ENCODE measurements at places on chromosomes 2 and 18.
A peak's percentile ranks its signal among the peaks of the same experiment; 100 is the strongest.

DNA sequence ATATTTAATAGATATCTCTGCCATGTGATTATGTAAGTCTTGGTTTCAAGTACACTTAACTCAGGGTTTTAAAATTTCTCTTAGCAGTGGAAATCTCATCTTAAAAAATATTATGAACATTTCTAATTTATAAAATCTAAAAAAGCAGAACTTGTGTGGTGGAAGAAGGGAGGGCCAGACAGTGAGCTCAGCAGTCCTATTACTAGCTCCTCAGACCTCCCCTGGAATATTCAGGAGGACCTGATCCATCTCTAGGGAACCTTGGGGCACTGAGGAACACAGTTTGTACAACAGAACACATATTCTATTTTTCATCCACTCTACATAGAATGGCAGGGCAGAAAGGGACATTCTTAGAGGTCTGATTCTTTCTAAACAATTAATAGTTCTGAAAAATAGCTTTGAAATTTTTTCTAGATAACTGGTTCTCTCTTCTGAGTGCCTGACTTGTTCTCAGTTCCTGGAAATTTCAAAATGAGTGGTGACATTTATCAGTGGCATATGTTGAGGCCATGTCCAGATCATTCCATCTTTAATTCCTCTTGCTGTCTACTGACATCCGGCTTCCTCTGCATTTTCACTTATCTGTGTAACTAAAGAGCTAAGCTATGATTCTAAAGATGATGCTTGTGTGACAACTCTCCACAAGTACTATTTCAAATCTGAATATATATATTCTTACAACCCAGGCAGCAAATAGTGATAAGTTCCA, 8.2 kb upstream of the MAP4K4 start:
- peaks cover 4% of the 10 kb centered on the region for H3K4me1 ChIP-seq
- no peaks in the 10 kb centered on the region for H3K27me3 ChIP-seq
- H3K27ac ChIP-seq = no peak overlapping the region
- H3K36me3 ChIP-seq = no peaks in the 10 kb centered on the region
- no peak overlapping the region for H3K4me3 ChIP-seq

GRCh38 chr2:169106563-169107545, 37.5 kb downstream of the DHRS9 start:
- no peaks in the 10 kb centered on the region for H3K36me3 ChIP-seq
- no peaks in the 10 kb centered on the region for H3K27me3 ChIP-seq
- no peak for DNase-seq
- no peak overlapping the region for H3K27ac ChIP-seq
- H3K4me1 ChIP-seq = peaks cover 46% of the 10 kb centered on the region

GRCh38 chr18:11859903-11860407, 8.7 kb downstream of the CHMP1B start:
- H3K4me3 ChIP-seq = no peak overlapping the region
- H3K27ac ChIP-seq = no peak overlapping the region
- no peaks in the 10 kb centered on the region for H3K36me3 ChIP-seq
- no peaks in the 10 kb centered on the region for H3K4me1 ChIP-seq

DNA sequence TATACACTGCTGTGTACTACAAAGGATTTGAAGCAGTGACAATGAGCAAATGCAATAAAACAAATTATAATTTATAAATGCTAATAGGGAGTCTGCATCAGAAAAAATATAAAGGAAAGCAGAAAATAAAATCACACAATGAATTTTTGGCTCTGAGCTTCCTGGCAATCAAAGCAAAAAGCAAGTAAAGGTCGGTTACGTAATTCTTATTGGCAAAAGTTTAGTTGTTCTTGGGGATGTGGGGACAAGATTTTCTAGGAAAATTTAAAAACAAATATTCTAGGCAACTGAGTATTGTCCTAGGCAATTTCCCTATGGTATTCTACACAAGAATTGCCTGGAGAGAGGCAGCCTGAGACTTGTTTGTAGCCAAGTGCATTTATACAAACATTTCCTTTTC, 1.8 kb downstream of the ORC2 start:
- H3K4me1 ChIP-seq = peaks cover 15% of the 10 kb centered on the region
- H3K27me3 ChIP-seq = no peaks in the 10 kb centered on the region
- H3K36me3 ChIP-seq = peaks cover 12% of the 10 kb centered on the region
- no peak overlapping the region for H3K27ac ChIP-seq
- no peak for DNase-seq

GRCh38 chr2:123840574-123840973, 184.5 kb upstream of the CNTNAP5 start:
- no peaks in the 10 kb centered on the region for H3K4me1 ChIP-seq
- no peaks in the 10 kb centered on the region for H3K36me3 ChIP-seq
- no peak overlapping the region for H3K4me3 ChIP-seq
- no peak for DNase-seq
- no peaks in the 10 kb centered on the region for H3K27me3 ChIP-seq

DNA sequence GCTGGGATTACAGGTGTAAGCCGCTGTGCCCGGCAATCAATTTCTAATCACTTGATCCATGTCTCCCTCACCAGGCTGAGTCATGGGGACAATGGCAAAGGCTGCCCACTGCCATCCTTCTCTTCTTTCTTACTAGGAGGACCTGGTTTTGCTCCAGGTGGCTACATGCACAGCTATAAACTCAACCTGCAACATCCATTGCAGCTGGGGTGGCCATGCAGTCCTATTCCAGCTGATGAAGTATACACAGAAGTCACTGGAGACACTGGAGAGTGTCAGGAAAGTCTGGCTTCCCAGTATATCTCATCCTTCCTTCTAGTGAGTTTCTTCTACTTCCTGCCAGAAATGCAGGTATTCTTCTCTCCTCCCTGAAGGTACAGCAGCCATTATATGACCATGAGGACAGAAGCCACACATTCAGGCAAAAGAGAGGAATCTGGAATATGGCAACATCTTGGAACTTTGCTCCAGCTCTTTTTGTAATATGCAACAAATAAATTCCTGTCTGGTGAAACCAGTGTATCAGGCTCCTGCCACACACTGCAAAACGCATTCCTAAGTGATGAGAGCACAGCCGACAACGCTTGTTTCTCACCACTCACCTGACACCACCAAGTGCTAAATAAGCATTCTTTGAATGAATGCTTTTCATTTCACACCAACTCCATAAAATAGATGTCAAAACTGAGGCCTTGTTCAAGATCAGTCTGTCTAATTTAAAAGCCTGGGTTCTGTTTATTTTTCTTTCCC, 32.3 kb downstream of the SCTR start:
- H3K4me3 ChIP-seq = no peak overlapping the region
- no peaks in the 10 kb centered on the region for H3K4me1 ChIP-seq
- H3K27me3 ChIP-seq = no peaks in the 10 kb centered on the region
- no peak overlapping the region for H3K27ac ChIP-seq
- no peaks in the 10 kb centered on the region for H3K36me3 ChIP-seq

- H3K4me3 ChIP-seq = no peak overlapping the region
- peaks cover 10% of the 10 kb centered on the region for H3K4me1 ChIP-seq
- no peak overlapping the region for H3K27ac ChIP-seq
- DNase-seq = no peak
- H3K36me3 ChIP-seq = peaks cover 52% of the 10 kb centered on the region
Measured at GRCh38 chr2:86065512-86065911, 40.2 kb downstream of the POLR1A start.

DNA sequence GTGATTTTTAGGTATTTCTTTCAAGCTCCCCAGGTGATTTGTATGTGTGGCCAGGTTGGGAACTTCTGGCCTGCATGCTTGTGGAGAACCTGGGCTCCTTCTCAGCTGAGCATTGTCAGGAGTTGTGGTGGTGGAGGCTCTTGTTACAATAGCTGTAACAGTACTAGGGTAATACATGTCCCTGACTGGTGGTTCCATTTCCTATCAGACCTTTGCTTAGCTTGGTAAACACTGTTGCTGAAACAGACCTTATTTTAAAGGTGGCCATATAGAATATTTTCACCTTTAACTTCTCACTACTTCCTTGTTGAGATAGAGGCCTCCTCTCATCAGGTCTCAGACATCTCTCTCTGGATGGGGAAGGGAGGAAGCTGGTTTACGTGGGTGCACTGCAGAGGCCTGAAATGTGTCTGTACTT, 79.2 kb downstream of the SETBP1 start:
- no peaks in the 10 kb centered on the region for H3K27me3 ChIP-seq
- no peak for DNase-seq
- H3K27ac ChIP-seq = no peak overlapping the region
- no peaks in the 10 kb centered on the region for H3K36me3 ChIP-seq
- no peak overlapping the region for H3K4me3 ChIP-seq

GRCh38 chr2:239266779-239267287, 134.0 kb downstream of the HDAC4 start:
- no peaks in the 10 kb centered on the region for H3K36me3 ChIP-seq
- H3K4me3 ChIP-seq = peak overlapping the region; percentile 84
- DNase-seq = no peak
- no peaks in the 10 kb centered on the region for H3K27me3 ChIP-seq

DNA sequence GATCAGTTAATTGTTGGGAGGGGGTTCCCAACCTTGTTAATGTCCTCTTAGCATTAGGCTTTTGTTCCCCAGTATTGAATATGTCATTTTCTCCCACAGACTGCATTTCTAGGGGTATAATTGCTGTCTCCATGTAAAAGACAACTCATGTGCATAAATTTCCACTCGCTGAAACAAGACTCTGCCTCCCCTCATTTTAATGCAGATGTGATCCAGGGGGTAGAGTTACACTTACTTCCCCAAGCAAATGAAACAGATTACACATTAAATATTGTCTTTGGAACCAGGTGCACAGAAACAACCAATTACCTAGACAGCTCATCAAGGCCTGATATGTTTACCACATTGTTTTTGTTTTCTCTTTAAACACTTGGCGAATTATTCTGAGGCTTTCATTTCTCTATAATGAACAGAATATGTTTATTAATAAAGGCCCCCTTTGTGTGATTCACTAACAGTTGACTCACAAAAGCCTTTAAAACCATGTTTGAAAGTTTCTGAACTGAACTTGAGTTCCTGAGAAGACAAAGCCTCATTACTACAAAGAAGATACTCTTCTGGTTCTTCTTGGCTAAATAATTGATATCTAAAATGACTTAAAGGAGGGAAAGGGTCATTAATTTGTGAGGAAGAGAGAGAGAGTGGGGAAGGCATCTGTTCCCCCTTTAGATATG, 15.0 kb upstream of the ACVR1 start:
- no peak overlapping the region for H3K4me3 ChIP-seq
- H3K36me3 ChIP-seq = no peaks in the 10 kb centered on the region
- peaks cover 27% of the 10 kb centered on the region for H3K4me1 ChIP-seq
- DNase-seq = no peak
- H3K27ac ChIP-seq = peak overlapping the region; percentile 25

DNA sequence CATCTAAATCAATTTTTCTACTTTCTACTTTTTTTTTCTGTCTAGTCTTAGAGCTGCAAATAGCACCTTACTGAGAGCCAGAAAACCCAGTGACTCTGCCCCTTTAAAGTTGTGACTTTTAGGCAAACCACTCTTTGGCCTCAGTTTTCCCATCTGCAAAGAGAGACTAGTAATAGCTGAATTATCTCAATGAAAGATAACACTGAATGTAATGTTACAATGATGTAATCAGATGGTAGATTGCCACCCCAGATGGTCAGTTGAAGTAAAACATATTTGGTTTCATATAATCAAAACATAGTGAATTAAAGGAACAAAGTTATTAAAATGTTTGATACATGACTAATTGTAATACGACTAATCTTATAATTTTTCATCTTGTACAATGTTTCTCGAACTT, 5.0 kb upstream of the APCDD1 start:
- no peak overlapping the region for H3K4me3 ChIP-seq
- H3K4me1 ChIP-seq = no peaks in the 10 kb centered on the region
- no peaks in the 10 kb centered on the region for H3K36me3 ChIP-seq
- DNase-seq = no peak
- no peak overlapping the region for H3K27ac ChIP-seq
- no peaks in the 10 kb centered on the region for H3K27me3 ChIP-seq

DNA sequence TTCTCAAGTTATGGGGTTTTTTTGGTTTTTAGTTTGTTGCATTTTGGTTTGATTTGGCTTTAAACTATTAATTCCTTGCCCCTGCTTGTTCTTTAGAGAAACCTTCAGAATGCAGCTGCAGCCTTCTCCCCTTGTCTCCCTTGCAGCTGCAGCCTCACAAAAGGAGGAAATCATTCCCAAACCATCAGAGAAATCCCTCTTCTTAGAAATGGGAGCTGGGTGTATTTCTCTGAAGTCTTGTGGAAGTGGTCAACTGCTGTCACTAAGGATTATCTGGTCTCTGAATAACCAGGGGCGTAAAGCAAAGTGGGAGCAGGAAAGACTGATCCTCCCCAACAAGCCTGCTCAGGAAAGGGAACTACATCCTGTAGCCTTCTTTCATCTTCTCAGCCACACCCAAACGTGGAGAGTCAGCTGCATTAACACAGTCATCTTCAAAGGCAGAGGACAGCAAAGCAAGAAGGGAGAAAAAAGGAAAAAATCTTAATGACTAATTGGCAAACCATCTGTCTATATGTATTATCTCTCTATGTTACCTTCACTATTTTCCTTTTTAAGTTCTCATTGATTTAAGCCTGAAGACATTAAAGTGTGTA, 1834.1 kb upstream of the PIK3C3 start:
- no peaks in the 10 kb centered on the region for H3K27me3 ChIP-seq
- no peak for DNase-seq
- H3K4me3 ChIP-seq = no peak overlapping the region

DNA sequence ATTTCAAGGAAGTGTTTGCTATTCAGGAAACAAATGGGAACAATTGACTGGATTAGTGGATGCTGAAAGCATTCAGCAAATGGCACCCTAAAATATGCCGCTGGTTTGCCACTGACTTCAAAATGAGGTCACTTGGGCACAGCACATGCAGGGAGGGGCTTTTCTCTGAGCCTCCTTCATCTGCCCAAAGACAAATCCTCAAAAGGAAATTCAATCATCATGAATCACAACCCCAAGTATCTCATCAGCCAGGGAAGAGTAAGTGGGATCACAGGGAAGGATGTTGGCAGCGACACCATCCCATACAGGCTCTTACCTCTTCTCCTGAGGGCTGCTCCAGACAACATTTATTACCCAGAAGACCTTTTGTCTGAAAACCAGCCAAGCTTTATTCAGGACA, 14.4 kb upstream of the SP140L start:
- no peak for DNase-seq
- H3K36me3 ChIP-seq = peaks cover 12% of the 10 kb centered on the region
- H3K27me3 ChIP-seq = no peaks in the 10 kb centered on the region
- no peak overlapping the region for H3K4me3 ChIP-seq

DNA sequence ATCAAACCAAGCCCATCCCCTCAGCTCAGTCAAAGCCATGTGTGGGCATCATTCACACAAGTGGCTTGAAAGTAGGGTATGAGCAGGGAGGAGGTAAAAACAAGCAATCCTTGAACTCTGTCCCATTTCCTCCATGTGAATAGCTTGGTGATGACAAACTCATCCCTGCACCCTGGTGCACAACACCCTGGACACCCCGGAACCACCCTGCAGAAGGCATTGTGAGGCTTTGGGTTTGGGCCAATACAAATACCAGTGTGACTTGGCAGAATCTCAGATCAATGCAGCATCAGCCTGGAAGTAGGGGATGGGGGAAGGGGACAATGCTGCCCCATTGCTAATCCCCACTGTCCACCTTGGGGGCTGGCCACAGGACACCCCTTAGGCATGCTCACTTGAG, 28.6 kb downstream of the TGFA start:
- no peaks in the 10 kb centered on the region for H3K36me3 ChIP-seq
- no peak for DNase-seq
- H3K4me3 ChIP-seq = no peak overlapping the region
- peaks cover 14% of the 10 kb centered on the region for H3K4me1 ChIP-seq

- no peak overlapping the region for H3K27ac ChIP-seq
- no peaks in the 10 kb centered on the region for H3K27me3 ChIP-seq
- no peak for DNase-seq
- H3K36me3 ChIP-seq = no peaks in the 10 kb centered on the region
Measured at GRCh38 chr2:216665717-216666116, 29.6 kb downstream of the IGFBP5 start.

Measured in effector memory CD4-positive, alpha-beta T cell (primary cell).